ENCODE measurements at places on chromosomes 2 and 18.

DNA sequence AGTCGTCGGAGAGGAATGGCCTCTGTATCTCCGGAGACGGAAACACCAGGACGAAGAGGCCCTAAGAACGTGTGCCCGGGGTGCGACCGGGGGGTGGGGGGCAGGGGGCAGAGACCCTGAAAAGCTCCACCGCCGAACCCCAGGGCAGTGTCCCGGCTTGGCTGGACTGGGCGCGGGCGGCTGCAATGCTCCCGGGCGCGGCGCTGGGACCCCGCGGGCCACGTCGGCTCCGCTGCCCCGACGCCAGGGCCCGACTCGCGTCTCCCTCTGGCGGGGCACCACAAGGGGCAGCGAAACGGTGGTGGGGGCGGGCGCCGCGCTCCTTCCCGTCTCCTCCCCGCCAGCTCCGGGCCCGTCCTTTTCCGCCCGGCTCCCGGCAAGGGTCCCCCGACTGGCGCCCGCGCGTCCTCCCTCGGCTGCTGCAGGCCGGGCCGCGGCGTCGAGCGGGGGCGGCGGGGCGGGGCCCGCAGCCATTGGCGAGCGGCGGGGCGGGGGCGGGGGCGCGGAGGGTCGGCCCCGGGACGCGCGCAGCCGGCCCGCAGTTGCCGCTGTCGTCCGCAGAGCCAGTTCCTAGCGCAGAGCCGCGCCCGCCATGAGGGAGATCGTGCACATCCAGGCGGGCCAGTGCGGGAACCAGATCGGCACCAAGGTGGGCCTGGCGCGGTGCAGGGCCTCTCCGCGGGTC is at the start of gene TUBB6:
TUBB6 (plus strand) TSS at position 541 of the 685 bp plus-strand sequence; CDS start at position 593, 52 bp downstream.
- H3K4me3 ChIP-seq: peak within 1 kb of the TSS; percentile 96
- H3K36me3 ChIP-seq: peaks cover 22% of the 10 kb centered on the region
- peak within 1 kb of the TSS; percentile 54 for H3K27ac ChIP-seq
- H3K4me1 ChIP-seq: peaks cover 20% of the 10 kb centered on the region

- DNase-seq: no peak
- H3K4me1 ChIP-seq: no peaks in the 10 kb centered on the region
- H3K27ac ChIP-seq: no peak overlapping the region
- H3K4me3 ChIP-seq: no peak overlapping the region
- H3K36me3 ChIP-seq: peaks cover 3% of the 10 kb centered on the region
Observed at GRCh38 chr2:237909801-237910475, 50.5 kb downstream of the RAMP1 start.

GRCh38 chr2:229856413-229856812 is 65.4 kb downstream of the TRIP12 start:
- H3K4me1 ChIP-seq: peaks cover 6% of the 10 kb centered on the region
- H3K27me3 ChIP-seq: no peaks in the 10 kb centered on the region
- peaks cover 17% of the 10 kb centered on the region for H3K36me3 ChIP-seq
- no peak overlapping the region for H3K27ac ChIP-seq
- DNase-seq: no peak

- H3K4me3 ChIP-seq: no peak overlapping the region
- DNase-seq: no peak
Observed at GRCh38 chr2:240946654-240947053, 40.5 kb downstream of the CROCC2 start.

DNA sequence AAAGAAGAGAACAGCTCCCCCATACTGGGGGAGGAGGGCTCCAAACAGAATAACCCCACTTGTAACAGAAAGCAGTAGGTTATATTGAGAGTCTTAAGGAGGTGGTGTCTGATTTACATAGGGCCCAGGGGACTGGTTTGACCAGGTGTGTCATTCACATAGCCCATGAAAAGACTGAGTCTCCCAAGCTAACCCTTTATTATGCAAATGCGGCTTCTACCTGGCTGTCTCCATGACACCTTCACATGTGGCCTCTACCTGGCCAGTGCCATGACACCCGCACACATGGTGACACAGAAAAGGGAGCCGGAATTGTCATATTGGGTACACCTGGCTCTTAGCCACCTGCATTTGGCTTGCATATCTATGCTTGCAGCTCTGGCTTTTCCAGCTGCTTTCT is 1057.2 kb upstream of the PIK3C3 start:
- H3K27me3 ChIP-seq: no peaks in the 10 kb centered on the region
- H3K4me3 ChIP-seq: no peak overlapping the region
- H3K36me3 ChIP-seq: no peaks in the 10 kb centered on the region
- DNase-seq: no peak
- H3K4me1 ChIP-seq: no peaks in the 10 kb centered on the region
- H3K27ac ChIP-seq: no peak overlapping the region

GRCh38 chr2:108919571-108920373 is 69.2 kb downstream of the EDAR start:
- no peak overlapping the region for H3K4me3 ChIP-seq
- peak overlapping the region; percentile 93 for H3K27ac ChIP-seq
- H3K36me3 ChIP-seq: no peaks in the 10 kb centered on the region
- H3K27me3 ChIP-seq: no peaks in the 10 kb centered on the region
- H3K4me1 ChIP-seq: peaks cover 23% of the 10 kb centered on the region

- peaks cover 20% of the 10 kb centered on the region for H3K4me1 ChIP-seq
- no peak for DNase-seq
- no peaks in the 10 kb centered on the region for H3K27me3 ChIP-seq
- no peak overlapping the region for H3K4me3 ChIP-seq
- H3K36me3 ChIP-seq: peaks cover 25% of the 10 kb centered on the region
Observed at GRCh38 chr2:36568516-36569246, 29.3 kb downstream of the FEZ2 start.

- no peaks in the 10 kb centered on the region for H3K36me3 ChIP-seq
- no peaks in the 10 kb centered on the region for H3K27me3 ChIP-seq
- peaks cover 59% of the 10 kb centered on the region for H3K4me1 ChIP-seq
- H3K4me3 ChIP-seq: no peak overlapping the region
Observed at GRCh38 chr2:20469595-20469994, 22.7 kb downstream of the RHOB start.

DNA sequence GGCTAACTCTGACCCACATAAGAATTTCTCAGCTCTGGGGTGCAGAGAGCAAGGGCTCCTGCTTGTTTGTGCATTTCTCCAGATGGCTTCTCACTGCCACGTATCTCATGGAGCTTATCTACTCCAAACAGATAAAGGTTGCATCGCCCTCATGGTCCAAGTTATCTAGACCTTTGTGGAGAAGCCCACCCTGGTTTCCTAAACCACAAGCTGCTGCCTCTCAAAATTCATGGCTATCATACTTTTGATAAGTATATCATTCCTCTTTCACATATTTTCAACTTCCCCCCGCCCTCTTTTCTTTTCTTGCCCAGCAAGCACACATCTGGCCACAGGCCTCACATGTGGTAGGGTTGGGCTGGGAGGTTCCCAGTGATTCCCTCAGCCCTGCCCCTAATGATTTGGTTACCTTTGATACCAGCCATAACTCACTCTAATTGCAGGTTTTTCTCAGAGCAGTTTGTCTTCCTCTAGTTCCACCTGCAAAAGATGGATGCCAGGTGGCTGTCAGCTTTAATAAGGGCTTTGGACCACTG is 146.0 kb downstream of the RHBDD1 start:
- peaks cover 2% of the 10 kb centered on the region for H3K36me3 ChIP-seq
- H3K27me3 ChIP-seq: no peaks in the 10 kb centered on the region
- peaks cover 41% of the 10 kb centered on the region for H3K4me1 ChIP-seq
- no peak for DNase-seq

GRCh38 chr2:163625632-163626031 is 110.2 kb downstream of the FIGN start:
- H3K27me3 ChIP-seq: no peaks in the 10 kb centered on the region
- no peak overlapping the region for H3K27ac ChIP-seq

- H3K4me3 ChIP-seq: no peak overlapping the region
- peaks cover 9% of the 10 kb centered on the region for H3K36me3 ChIP-seq
- H3K4me1 ChIP-seq: no peaks in the 10 kb centered on the region
- H3K27ac ChIP-seq: no peak overlapping the region
- H3K27me3 ChIP-seq: no peaks in the 10 kb centered on the region
Observed at GRCh38 chr2:190266314-190266713, 53.3 kb downstream of the HIBCH start.

DNA sequence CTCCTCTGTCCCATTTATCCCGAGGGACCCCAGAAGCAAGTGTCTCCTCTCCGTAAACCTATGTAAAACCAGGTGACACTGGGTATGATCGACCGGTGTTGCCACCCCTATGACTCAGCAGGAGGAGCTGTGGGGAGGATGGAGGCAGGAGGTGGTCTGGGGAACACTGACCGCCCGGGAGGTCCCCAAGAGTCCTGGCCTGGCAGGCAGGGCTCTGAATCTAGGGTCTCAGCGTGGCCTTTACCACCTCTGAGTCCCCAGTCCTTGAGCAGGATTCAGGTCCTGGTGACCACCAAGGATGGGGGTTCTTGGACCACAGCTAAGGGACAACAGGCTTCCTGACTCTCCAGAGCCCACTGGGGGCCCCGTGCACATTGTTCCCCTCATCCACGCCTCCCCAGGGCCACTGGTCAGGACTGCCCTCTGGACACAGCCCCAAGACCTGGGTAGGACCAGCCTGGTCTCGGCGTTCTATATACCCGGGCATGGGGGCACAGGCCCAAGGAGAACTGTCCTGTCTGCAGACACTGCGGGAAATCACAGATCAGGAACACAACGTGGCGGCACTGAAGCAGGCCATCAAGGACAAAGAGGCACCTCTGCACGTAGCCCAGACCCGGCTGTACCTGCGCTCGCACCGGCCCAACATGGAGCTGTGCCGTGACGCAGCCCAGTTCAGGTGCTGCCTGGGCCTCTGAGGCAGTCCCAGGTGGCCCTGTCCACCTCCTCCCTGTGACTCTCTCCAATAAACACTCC is 4.0 kb downstream of the TEKT4 start:
- no peaks in the 10 kb centered on the region for H3K4me1 ChIP-seq
- no peak for DNase-seq
- H3K4me3 ChIP-seq: no peak overlapping the region
- H3K27me3 ChIP-seq: peaks cover 30% of the 10 kb centered on the region
- H3K27ac ChIP-seq: no peak overlapping the region

- H3K36me3 ChIP-seq: no peaks in the 10 kb centered on the region
- H3K27me3 ChIP-seq: no peaks in the 10 kb centered on the region
- no peak overlapping the region for H3K4me3 ChIP-seq
- peaks cover 26% of the 10 kb centered on the region for H3K4me1 ChIP-seq
- DNase-seq: no peak
- peak overlapping the region; percentile 16 for H3K27ac ChIP-seq
Observed at GRCh38 chr2:130814931-130815680, 21.6 kb upstream of the ARHGEF4 start.

GRCh38 chr2:174395969-174396630 is 570 bp downstream of the SCRN3 start:
- DNase-seq: no peak
- H3K4me1 ChIP-seq: peaks cover 21% of the 10 kb centered on the region
- no peaks in the 10 kb centered on the region for H3K27me3 ChIP-seq
- peak overlapping the region; percentile 98 for H3K4me3 ChIP-seq

- H3K4me1 ChIP-seq: no peaks in the 10 kb centered on the region
- no peak overlapping the region for H3K4me3 ChIP-seq
- no peaks in the 10 kb centered on the region for H3K27me3 ChIP-seq
- H3K36me3 ChIP-seq: peaks cover 18% of the 10 kb centered on the region
Observed at GRCh38 chr2:135093670-135094330, 41.7 kb downstream of the RAB3GAP1 start.

- peak; percentile 7 for DNase-seq
- H3K27ac ChIP-seq: no peak overlapping the region
- H3K4me3 ChIP-seq: peak overlapping the region; percentile 90
- peaks cover 11% of the 10 kb centered on the region for H3K4me1 ChIP-seq
Observed at GRCh38 chr18:35376393-35376741, 770 bp downstream of the ZNF396 start.

DNA sequence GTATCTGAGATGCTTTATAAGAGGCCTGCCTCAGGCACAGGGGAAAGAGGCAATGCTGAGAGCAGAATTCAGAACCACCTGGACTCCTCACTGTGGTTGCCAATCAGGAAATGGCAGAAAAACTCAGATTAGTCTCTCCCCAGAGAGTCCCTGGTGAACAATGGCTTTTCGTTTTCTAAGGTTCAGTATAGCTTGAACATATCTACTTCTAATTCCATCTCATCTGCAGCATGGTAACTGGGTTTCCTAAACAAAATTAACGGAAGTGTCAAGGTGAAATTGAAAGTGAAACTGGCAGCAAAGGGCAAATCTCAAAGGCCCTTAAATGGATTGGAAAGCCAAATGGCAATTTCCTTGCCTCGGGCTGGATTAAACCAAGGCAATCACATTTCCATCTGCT is 480.2 kb upstream of the ACVR2A start:
- H3K27ac ChIP-seq: no peak overlapping the region
- H3K4me1 ChIP-seq: no peaks in the 10 kb centered on the region
- no peak for DNase-seq

GRCh38 chr18:79401494-79402208 is 5.9 kb downstream of the NFATC1 start:
- peaks cover 42% of the 10 kb centered on the region for H3K4me1 ChIP-seq
- no peaks in the 10 kb centered on the region for H3K36me3 ChIP-seq
- H3K27me3 ChIP-seq: peaks cover 44% of the 10 kb centered on the region
- H3K4me3 ChIP-seq: peak overlapping the region; percentile 86

DNA sequence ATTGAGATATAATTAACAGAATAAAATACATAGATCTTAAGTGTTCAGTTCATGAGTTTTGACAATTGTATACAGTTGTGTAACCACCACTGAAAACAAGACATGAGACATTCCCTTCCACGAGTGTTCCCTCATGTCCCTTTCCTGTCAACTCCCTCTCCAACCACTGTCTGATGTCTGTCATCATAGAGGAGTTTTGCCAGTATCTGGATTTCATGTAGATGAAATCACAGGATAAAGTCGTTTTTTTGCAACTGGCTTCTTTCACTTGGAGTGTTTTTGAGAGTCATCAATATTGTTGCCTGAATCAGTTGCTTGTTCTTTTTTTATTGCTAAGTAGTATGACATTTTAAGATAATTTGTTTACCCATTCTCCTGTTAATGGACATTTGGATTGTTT is 52.7 kb downstream of the RBMS1 start:
- H3K4me1 ChIP-seq: peaks cover 15% of the 10 kb centered on the region
- no peak overlapping the region for H3K27ac ChIP-seq
- no peak for DNase-seq
- H3K36me3 ChIP-seq: peaks cover 22% of the 10 kb centered on the region

GRCh38 chr2:74742471-74742870 is 88.4 kb downstream of the SEMA4F start:
- no peaks in the 10 kb centered on the region for H3K4me1 ChIP-seq
- H3K27ac ChIP-seq: no peak overlapping the region

- DNase-seq: no peak
- H3K36me3 ChIP-seq: no peaks in the 10 kb centered on the region
- H3K27ac ChIP-seq: no peak overlapping the region
Observed at GRCh38 chr2:33126552-33126951, 179.8 kb downstream of the LTBP1 start.
